Hematopoietic multipotent progenitor cell treated with erythropoietin and hydrocortisone succinate and interleukin-3 and kit ligand, for 6 days (in vitro differentiated cells): ENCODE measurements at places on chromosomes 4 and X.

- no peak for DNase-seq
Observed at GRCh38 chr4:120965938-120966337, 43.4 kb upstream of the PRDM5 start.

DNA sequence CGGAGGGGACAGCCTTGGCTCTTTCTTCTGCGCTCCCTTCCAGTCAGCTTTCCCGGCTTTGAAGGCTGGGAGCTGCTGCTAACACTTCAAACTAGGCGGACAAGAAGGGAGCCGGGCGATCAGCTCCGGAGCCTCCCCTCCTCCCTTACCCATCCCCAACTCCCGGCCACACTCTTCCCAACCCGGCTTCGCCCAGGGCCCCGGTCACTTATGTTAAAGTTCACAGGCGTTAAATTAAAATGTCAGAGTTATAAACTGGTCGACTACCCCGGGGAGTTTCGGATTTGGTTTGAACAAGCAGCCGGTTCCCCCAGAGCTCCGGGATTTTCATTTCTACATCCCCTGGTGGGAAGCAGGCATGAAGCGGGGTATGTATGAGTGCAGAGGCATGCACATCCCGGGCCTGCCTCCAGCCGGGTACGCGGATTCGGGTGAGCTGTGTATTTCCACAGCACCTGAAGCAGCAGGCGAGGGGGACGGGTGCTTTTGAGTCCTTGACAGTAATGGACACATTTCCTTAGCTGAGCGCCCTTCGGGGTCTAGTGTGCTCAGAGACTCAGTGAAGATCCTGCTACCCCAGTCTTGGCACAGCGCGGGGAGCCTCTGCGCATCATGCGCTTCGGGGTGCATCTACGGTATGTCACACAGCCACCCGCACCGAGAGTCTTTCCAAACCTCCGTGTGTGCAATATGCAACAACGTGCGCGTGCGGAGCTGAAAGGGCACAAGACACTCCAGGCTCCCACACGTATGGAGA is 880 bp downstream of the UNC5C start:
- peak; percentile 13 for DNase-seq

DNA sequence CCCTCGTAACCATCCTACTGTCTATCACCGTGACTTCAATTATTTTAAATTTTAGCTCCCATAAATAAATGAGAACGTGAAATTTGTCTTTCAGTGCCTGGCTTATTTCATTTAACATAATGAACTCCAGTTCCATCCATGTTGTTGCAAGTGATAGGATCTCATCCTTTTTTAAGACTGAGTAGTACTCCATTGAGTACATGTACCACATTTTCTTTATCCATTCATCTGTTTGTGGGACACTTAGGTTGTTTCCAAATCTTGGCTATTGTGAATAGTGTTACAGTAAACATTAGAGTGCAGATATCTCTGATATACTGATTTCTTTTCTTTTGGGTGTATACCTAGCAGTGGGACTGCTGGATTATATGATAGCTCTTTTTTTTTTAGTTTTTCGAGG is 32.8 kb downstream of the OCIAD1 start:
- no peak for DNase-seq

GRCh38 chr4:99088023-99088449 is 552 bp downstream of the ADH5 start:
- peak; percentile 75 for DNase-seq

- DNase-seq, result no peak
Observed at GRCh38 chrX:104370089-104370488, 115.4 kb upstream of the ESX1 start.

- no peak for DNase-seq
Observed at GRCh38 chr4:149715822-149716585, 99.6 kb downstream of the IQCM start.

DNA sequence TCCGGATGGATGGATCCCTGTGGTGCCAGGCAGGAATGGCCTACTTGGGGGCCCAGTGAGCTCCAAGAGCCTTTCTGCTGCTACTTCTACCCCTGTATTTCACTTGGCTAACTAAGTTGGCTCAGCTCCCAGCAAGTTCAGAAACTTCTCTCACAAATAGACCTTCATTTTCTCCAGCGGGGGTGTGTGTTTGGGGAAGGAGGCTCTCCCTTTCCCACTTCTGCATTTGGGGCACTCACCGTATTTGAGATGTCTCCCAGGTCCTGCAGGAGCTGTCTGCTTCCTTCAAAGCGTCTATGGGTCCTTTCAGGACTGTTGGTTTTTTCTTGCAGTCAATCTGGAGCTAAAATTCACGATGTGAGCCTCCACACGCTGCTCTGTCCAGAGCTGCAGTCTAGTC is 197.7 kb downstream of the SPANXN3 start:
- DNase-seq, result no peak

DNA sequence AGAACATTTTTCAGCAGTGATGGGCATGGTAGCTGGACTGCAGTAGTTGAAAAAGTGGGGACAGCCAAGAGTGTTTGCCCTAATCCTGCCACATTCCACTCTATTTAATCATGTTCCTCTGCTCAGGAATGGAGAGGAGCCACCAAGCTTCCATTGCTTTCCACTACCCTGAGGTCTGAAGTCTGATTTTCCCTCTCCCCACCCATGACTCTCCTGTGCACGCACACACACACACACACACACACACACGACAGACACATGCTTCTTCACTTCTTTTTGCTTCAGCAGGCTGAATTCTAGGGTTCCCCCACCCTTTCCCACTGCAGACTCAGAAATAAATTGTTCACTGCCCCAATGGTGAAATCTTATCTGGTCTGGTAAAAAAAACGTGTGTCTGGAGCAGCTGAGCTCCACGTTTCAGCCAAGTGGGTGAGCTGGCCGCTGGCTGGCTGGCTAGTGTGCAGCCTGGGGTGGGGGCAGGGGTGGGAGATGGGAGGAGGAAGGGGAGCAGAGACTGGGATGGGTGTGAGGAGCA is 142.7 kb upstream of the NALF2 start:
- DNase-seq, result no peak

DNA sequence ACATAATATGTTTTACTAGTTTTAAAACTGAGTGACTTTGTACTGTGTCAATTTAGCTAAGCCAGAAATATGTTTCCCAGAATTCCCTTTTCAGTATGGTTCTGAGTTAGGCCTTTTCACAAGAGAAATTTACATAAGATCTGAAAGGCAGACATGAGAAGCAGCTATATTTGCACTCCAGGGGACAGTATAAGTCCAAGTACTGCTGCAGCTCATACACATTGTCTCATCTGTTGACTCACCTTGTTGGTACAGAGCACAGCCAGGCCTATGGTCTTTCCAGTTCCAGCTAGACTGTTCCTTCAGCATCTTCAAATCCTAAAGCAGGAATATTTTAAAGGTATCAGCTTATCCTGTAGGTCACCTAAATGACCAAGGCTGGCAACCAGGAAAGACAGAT is 53.5 kb downstream of the BMP3 start:
- DNase-seq, result no peak

- DNase-seq, result peak; percentile 47
Observed at GRCh38 chr4:54541426-54542118, 116.2 kb upstream of the KIT start.

DNA sequence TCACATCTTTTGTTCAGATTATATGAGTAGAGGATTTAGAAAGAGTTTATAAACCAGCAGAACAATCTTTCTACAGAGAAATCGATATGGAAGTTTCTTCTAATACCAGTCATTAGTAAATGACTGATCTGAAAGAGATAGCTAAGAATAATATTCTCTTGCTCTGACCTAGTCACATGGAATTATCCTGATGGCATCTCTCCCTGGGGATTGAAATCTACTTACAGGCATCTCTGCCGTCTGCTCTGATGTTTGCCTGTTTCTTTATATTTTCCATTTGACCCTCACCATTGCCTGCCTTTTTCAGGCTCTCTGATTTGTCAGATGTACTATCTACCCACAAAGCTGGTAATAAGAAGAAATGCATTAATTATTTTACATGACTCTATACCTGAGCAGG is 1157.3 kb downstream of the PCDH7 start:
- DNase-seq, result no peak

DNA sequence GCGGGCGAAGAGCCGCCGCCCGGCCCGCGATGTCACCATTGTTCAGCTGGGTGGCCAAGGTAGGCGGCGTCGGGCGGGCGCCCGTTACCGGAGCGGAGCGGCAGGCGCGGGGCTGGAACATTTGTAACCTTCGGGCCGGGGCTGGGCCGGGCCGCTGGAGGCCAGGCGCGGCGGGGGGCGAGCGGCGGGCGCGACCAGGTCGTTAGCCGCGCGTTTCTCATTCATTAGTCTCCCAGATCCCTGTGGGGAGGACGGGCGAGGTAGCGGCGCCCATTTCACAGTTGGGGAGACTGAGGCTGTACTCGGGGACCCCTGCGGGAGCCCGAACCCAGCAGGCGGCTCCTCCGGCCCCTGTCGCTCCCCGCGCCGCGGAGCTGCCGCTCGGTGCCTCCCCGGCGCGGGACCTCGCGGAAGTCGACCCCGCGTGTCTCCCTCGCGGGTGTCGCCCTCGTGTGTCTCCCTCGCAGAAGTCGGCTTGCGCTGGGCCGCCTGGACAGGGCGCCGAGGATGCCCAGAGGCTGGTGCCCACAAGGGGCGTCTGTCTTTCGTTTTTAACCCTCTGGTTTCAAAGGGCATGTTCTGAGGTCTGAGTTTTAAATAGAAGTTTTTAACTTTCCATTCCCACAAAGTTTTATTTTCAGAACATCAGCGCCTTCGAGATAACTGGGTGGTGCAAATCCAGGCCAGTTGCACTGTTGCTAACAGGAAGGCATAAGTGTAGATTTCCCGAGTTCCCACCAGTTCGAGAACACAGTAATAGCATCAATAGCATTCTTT is 17.5 kb downstream of the PTTG2 start:
- peak; percentile 85 for DNase-seq

DNA sequence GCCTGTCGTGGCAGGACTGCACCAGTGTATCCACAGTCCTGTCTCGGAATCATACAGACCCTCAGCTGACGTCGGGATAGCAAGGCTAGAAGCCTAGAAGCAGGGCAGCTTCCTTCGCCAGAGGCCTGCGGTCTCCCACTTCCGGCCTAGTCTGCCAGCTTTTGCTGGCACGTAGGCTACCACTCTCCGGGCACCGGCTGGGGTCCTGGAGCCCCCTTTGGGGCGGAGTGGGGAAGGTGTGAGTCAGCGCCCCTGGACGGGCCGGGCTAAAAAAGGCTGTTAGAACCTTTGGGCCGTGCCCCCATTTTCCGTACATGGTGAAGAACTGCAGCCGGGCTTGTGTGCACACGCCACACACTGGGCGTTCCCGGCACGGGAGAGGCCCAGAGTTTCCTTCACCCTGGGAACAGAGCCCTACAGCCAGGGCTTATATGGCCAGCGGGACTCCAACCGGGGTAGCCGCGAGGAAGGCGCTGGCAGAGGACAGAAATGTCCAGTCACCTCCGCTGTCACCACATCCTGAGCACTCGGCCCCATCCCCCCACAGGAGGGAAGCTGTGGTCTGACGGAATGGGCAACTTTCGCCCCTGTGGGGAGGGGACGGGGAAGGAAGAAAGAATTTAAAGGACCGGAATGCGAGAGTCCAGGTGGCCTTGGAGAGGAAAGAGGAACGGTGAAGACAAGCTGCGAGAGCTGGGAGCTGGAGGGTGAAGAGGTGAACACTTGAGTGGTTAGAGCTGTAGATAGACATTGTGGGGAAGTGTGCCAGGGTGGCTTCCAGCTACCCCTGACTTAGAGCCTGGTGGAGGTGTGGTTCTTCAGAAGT is 4.6 kb downstream of the MAGIX start:
- DNase-seq, result peak; percentile 89

- no peak for DNase-seq
Observed at GRCh38 chrX:2632533-2633504, 58.3 kb upstream of the CD99 start.

- DNase-seq, result no peak
Observed at GRCh38 chr4:67556436-67556835, 2.1 kb upstream of the STAP1 start.

- peak; percentile 56 for DNase-seq
Observed at GRCh38 chr4:100880011-100880410, 362.2 kb upstream of the EMCN start.

DNA sequence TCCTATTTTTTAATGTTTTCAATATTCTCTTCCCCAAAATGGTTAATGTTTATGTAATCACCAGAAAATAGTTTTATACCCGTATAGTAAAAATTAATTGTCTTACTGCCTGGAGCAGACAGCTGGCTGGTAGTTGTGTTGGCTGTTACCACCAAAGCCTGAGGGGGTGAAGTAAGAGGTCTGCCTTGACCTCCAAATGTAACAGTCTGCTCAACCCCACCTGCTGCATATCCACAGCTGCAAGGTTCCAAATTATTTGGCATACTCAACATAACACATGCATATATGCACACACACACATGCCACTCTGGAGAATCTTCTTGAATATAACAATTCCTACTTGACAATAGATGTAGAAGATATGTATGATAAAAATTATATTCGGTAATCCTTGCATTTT is 624.3 kb downstream of the ADGRL3 start:
- DNase-seq, result no peak

DNA sequence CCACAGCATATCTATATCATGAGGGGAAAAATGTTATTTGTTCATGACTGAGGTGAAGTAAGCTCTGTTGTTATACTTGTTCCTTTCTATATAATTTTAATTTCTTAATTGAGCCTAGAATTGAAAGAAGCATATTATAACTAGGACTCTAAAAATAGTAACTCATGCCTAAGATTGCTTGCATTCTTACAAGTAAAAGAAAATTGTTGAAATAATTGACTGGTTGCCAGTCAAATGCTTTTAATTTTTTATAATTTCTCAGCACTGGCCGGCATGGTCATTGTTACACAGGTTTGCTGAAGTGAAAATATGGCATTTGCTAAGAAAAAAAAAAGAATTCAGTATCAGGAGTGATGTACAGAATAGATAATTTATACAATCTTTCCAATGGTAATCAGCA is 104.8 kb downstream of the GASK1B start:
- no peak for DNase-seq

GRCh38 chr4:704198-704891 is 1.3 kb upstream of the PCGF3 start:
- DNase-seq, result no peak

DNA sequence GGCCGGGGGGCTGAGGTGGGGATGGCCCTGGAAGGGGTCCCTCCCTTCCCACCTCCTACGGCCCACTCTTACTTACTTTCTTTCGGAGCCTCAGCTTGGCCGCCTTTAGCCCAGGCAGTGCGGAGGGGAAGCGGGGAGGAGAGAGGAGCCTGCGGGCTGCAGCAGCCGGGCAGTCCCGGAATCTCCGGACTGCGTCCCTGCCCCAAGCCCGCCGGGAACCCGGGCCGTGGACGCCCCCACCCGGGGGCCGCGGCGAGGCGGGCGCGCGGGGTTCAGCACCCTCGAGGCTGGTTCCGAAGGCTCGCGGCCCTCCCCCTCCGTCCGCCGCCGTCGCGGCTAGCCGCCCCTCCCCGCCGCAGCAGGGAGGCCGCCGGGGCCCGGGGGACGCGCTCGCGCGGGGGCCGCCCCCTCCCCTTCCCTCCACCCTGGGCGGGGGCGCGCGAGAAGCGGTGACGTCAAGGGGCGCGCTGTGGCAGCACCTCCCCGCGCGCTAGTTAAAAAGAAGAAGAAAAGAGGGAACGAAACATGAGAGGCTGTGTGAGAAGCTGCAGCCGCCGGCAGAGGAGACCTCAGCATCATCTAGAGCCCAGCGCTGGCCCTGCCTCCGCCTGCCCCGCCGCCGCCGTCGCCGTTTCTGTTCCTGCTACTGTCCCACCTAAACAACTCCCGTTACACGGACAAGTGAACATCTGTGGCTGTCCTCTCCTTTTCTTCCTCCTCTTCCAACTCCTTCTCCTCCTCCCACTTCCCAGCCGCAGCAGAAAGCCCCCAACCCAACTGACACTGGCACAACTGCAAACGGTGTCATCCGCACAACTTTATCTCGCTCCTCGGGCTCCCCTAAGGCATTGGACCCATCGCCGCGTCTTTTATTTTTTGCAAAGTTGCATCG is at the start of gene HHIP:
Gene HHIP (plus strand): TSS at position 526 of the 892 bp plus-strand sequence. CDS start 520 bp downstream, outside the sequence.
- DNase-seq, result peak; percentile 54

- DNase-seq, result no peak
Observed at GRCh38 chr4:7371210-7371941, 63.4 kb downstream of the PSAPL1 start.
